Glomerular endothelial cell (primary cell): ENCODE measurements at places on chromosomes 2 and 18. TPM values are rescaled to one million over a fixed set of nuclear protein-coding genes. Genes with fewer than 3 reads are reported as not detected.

Gene POTEJ
- total RNA-seq, result not detected in 2 replicates

Gene POTEC
- total RNA-seq, result not detected in 2 replicates

Gene IL1RN
- total RNA-seq, result not detected in 2 replicates

Gene PHOSPHO2
- 0.29 and 4.4 TPM in 2 replicates for total RNA-seq

Gene CPS1
- total RNA-seq, result 0.34 and 0.53 TPM in 2 replicates

Gene LRRC30
- total RNA-seq, result not detected in 2 replicates

Gene MAP4K3
- total RNA-seq, result 20.4 and 40.7 TPM in 2 replicates

Gene IL36B
- not detected in 2 replicates for total RNA-seq

Gene FLACC1
- total RNA-seq, result 0.15 and 0.23 TPM in 2 replicates

Gene TPO
- total RNA-seq, result not detected in 2 replicates

Gene ECEL1
- not detected in 2 replicates for total RNA-seq

Gene CCDC93
- 12.9 and 19.7 TPM in 2 replicates for total RNA-seq

Gene TNFAIP6
- 0.82 TPM in 1 of 2 replicates, not detected in the other for total RNA-seq

Gene ZSWIM2
- 0.12 TPM in 1 of 2 replicates, not detected in the other for total RNA-seq

Gene GNLY
- not detected in 2 replicates for total RNA-seq

Gene QPCT
- 28.8 and 43.1 TPM in 2 replicates for total RNA-seq

Gene ERFE
- total RNA-seq, result 34.1 and 64.1 TPM in 2 replicates

Gene SERPINB13
- total RNA-seq, result not detected in 2 replicates

Gene D2HGDH
- 8.8 and 11.2 TPM in 2 replicates for total RNA-seq

Gene TRIM54
- total RNA-seq, result 0.12 TPM in 1 of 2 replicates, not detected in the other

Gene PER2
- 1.5 and 3.7 TPM in 2 replicates for total RNA-seq

Gene REG1B
- total RNA-seq, result not detected in 2 replicates

Gene IL1A
- 3.9 and 4.5 TPM in 2 replicates for total RNA-seq

Gene CCDC102B
- 8.2 and 65.4 TPM in 2 replicates for total RNA-seq

Gene TANC1
- 80.0 and 103 TPM in 2 replicates for total RNA-seq

Gene CRYBA2
- not detected in 2 replicates for total RNA-seq

Gene SH3RF3
- 32.5 and 35.8 TPM in 2 replicates for total RNA-seq

Gene SCG2
- 0.29 and 0.34 TPM in 2 replicates for total RNA-seq

Gene TRMT61B
- 7.9 and 9.4 TPM in 2 replicates for total RNA-seq

Gene NT5C1B
- not detected in 2 replicates for total RNA-seq

Gene ASB18
- not detected in 2 replicates for total RNA-seq

Gene CHRNG
- total RNA-seq, result not detected in 2 replicates

Gene AP1S3
- 5.9 and 6.7 TPM in 2 replicates for total RNA-seq

Gene DNAH6
- 0.05 TPM in 1 of 2 replicates, not detected in the other for total RNA-seq

Gene DSC3
- 2.0 and 2.8 TPM in 2 replicates for total RNA-seq

Gene CIDEA
- 1.4 and 3.5 TPM in 2 replicates for total RNA-seq

Gene TNFRSF11A
- total RNA-seq, result 0.63 and 1.4 TPM in 2 replicates

Gene BBS5
- total RNA-seq, result 3.0 and 5.5 TPM in 2 replicates

Gene SLC9A2
- 0.06 TPM in 1 of 2 replicates, not detected in the other for total RNA-seq

Gene NEU4
- 0.29 TPM in 1 of 2 replicates, not detected in the other for total RNA-seq

Gene CAPN14
- total RNA-seq, result 0.15 and 0.35 TPM in 2 replicates

Gene NXPH2
- total RNA-seq, result not detected in 2 replicates

Gene SPAG16
- 13.8 and 15.6 TPM in 2 replicates for total RNA-seq

Gene GBX2
- 2.2 and 5.3 TPM in 2 replicates for total RNA-seq

Gene CIB4
- total RNA-seq, result not detected in 2 replicates

Gene TRABD2A
- total RNA-seq, result 1.3 and 4.5 TPM in 2 replicates

Gene PSMA8
- not detected in 2 replicates for total RNA-seq

Gene ITPRIPL1
- total RNA-seq, result 2.0 and 3.0 TPM in 2 replicates

Gene SLC35F6
- total RNA-seq, result 37.2 and 43.4 TPM in 2 replicates

Gene TMBIM1
- total RNA-seq, result 113 and 115 TPM in 2 replicates

Gene KIAA2012
- total RNA-seq, result not detected in 2 replicates

Gene GAREM1
- 0.82 and 0.92 TPM in 2 replicates for total RNA-seq

Gene PRR30
- not detected in 2 replicates for total RNA-seq
